Breast epithelium (tissue), 4 donors: ENCODE measurements at places on chromosomes 13 and 19. TPM values are rescaled to one million over a fixed set of nuclear protein-coding genes. Genes with fewer than 3 reads are reported as not detected.

- DNase-seq = no peak
These were observed 14.3 kb upstream of the SBK3 start for GRCh38 chr19:55559684-55560083.

DNA sequence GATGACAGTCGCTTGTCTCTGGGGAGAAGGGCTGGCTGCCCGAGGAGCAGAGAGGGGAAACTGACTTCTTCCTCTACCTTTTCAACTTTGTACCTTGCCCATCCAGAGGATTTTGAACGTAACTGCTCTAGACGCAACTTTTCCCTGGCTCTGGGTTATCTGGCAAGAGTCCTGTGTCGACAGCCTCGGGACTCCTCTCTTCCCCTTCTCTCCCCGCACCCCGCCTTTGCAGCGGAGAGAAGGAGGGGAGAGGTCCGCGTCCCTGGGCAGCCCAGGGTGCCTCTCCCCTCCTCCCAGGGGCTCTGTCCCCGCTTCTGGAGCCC lies 574 bp downstream of the SH3GL1 start:
- no peak for DNase-seq

GRCh38 chr13:113044391-113045114 lies 61.0 kb upstream of the F7 start:
- no peak for DNase-seq

DNA sequence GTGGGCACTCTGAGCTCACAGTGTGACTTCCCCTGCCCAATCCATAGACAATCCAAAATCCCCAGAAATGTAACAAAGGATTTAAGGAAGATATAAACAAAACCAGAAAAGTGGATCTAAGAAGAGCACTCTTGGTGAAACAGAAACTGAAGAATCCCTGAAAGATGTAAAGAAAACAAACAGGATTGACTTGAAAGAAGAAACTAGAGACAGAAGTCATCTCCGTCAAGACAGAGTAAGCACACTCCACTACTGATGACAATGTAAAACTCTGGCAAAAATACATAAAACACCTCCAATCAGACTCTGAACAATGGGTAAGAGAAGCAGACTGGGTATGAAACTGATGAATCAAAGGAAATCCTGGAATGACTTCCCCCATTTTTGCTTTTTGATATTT lies 13.5 kb downstream of the TUBGCP3 start:
- no peak for DNase-seq

DNA sequence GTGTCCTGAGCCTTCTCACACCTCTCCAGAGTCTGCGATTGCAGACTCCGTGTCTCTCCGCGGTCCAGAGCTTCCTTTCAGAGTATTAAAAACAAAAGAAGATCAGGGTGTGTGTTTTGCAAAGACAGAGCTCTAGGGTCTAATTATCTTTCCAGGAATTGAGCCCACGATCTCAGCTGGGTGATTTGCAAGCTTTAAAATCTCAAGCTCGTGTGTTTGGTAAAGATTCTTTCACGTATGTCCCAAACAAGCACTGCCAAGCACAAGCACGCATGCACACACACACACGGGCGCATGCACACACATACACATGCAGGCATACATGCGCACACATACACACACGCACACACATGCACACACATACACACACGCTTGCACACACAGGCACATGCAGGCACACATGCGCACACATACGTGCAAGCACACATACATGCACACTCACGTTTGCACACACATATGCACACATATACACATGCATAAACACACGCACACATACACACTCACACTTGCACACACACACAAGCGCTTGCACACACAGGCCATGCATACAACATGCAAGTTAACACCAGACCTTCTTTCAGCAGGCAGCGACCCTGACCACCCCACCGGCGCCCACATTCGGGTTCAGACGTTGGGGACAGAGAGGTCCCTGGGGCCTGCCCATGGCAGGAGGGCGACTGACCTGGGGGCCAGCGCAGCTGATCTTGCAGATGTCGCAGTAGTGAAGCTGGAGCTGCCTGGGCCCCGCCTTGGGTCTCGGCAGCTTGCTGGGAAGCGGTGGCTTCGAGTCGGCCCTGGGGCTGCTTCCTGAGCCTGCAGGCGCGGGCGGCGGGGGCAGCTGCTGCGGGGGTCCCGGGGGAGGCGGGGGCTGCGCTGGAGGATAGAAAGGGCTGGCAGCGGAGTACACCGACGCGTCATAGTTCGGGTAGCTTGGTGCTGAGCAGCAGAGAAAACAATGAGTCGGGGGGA lies 37.9 kb downstream of the ZFR2 start:
- no peak for DNase-seq

- DNase-seq = no peak
These were observed at the start of gene FAM124A for GRCh38 chr13:51222037-51222685. FAM124A (plus strand) TSS chr13:51222398; CDS start chr13:51222502, 104 bp downstream.

MYO1F gene
- total RNA-seq = 8.5 TPM
